Ascending aorta (tissue), 2 donors: ENCODE measurements at places on chromosomes 6 and 20. TPM values are rescaled to one million over a fixed set of nuclear protein-coding genes. Genes with fewer than 3 reads are reported as not detected.

DNA sequence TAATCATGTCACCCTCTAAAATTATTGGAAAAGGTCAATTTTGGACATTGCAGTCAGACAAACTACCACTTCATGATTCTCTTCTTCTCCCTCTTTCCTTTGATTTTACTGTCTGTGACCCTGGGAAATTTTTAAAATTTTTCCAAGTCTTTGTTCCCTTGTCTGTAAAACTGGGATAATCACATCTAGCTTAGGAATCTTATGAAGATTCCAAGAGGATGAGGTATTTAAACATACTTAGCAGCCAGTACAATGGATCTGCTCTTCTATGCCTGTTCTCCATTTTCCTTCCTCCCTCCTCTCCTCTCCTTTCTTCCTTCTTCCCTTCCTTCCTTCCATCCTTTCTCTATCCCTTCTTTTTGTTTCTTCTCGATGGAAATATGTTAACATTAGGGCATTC is 651.6 kb upstream of the MARCKS start:
- no peak overlapping the region for H3K27ac ChIP-seq
- H3K36me3 ChIP-seq, result no peaks in the 10 kb centered on the region
- no peak for DNase-seq
- H3K27me3 ChIP-seq, result no peaks in the 10 kb centered on the region

SLC39A7 gene
- total RNA-seq, result 59.7 TPM

- no peak overlapping the region for H3K4me3 ChIP-seq
- no peaks in the 10 kb centered on the region for H3K27me3 ChIP-seq
- no peaks in the 10 kb centered on the region for H3K36me3 ChIP-seq
- DNase-seq, result no peak
- no peaks in the 10 kb centered on the region for H3K4me1 ChIP-seq
- H3K27ac ChIP-seq, result no peak overlapping the region
Measured at GRCh38 chr6:126937426-126937825, 181.0 kb upstream of the RSPO3 start.

DNA sequence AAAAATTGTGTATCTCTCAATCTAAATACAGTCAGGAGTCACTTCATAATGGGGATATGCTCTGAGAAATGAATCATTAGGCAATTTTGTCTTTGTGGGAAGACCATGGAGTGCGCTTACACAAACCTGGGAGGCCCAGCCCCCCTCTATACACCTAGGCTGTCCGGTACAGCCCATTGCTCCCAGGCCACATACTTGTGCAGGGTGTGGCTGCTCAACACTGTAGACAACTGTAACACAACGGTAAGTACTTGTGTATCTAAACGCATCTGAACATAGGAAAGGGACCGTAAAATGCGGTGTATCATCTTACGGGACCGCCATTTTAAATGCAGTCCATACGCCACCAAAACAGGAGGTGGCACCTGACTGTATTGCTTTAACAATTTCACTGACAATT is 58.0 kb upstream of the FRMD1 start:
- H3K4me1 ChIP-seq, result peaks cover 3% of the 10 kb centered on the region
- no peak overlapping the region for H3K27ac ChIP-seq
- no peaks in the 10 kb centered on the region for H3K27me3 ChIP-seq
- DNase-seq, result no peak
- no peak overlapping the region for H3K4me3 ChIP-seq
- H3K36me3 ChIP-seq, result no peaks in the 10 kb centered on the region

DNA sequence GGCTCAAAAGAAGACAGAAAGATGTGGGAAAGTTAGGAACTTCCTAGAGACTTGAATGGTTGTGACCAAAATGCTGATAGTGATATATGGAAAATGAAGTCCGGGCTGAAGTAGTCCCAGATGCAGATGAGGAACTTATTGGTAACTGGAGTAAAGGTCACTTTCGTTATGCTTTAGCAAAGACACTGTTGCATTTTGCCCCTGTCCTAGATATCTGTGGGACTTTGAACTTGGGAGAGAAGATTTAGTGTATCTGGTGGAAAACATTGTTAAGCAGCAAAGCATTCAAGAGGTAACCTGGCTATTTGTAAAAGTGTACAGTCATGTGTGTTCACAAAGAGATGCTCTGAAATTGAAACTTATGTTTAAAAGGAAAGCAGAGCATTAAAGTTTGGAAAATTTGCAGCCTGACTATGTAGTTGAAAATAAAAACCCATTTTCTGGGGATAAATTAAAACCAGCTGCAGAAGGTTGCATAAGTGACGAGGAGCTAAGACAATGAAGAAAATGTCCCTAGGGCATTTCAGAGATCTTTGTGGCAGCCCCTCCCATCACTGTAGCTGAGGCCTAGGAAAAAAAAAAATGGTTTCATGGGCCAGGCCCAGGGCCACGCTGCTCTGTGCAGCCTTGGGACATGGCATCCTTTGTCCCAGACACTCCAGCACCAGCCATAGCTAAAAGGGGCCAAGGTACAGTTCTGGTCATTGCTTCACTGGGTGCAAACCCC is 1692.2 kb downstream of the HACE1 start:
- no peaks in the 10 kb centered on the region for H3K36me3 ChIP-seq
- H3K4me3 ChIP-seq, result no peak overlapping the region
- no peaks in the 10 kb centered on the region for H3K27me3 ChIP-seq
- no peak overlapping the region for H3K27ac ChIP-seq
- no peak for DNase-seq

- no peak overlapping the region for H3K4me3 ChIP-seq
- no peak for DNase-seq
- H3K27ac ChIP-seq, result peak overlapping the region; percentile 73
Measured at GRCh38 chr6:168464546-168464945, 23.6 kb downstream of the SMOC2 start.

GRCh38 chr6:43052842-43053544 is 658 bp downstream of the CUL7 start:
- H3K4me3 ChIP-seq, result peak overlapping the region; percentile 71
- no peaks in the 10 kb centered on the region for H3K4me1 ChIP-seq
- H3K36me3 ChIP-seq, result peaks cover 31% of the 10 kb centered on the region
- DNase-seq, result no peak
- peak overlapping the region; percentile 98 for H3K27ac ChIP-seq

DNA sequence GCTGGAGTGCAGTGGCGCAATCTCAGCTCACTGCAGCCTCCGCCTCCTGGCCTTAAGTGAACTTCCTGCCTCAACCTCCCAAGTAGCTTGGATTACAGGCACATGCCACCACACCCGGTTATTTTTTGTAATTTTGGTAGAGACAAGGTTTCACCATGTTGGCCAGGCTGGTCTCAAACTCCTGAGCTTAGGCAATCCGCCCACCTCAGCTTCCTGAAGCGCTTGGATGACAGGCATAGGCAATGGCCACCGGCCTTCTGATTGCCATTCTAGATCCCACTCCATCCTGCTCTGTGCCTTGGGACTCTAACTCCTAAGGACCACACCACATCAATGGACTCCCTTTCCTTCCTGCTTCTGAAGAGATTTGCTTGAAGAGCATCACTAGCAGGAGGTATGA is 60.6 kb downstream of the SEL1L2 start:
- no peak overlapping the region for H3K27ac ChIP-seq
- H3K27me3 ChIP-seq, result no peaks in the 10 kb centered on the region
- no peaks in the 10 kb centered on the region for H3K36me3 ChIP-seq
- H3K4me1 ChIP-seq, result no peaks in the 10 kb centered on the region
- no peak overlapping the region for H3K4me3 ChIP-seq

COX4I2 gene
- total RNA-seq, result 61.4 TPM
